Activated CD4-positive, alpha-beta T cell treated with anti-CD3 and anti-CD28 coated beads, Interleukin-2, amount 10 ng/mL, durations not matched to agents 24 days and 14 days (primary cell): ENCODE measurements at places on chromosomes 3 and 15. TPM values are rescaled to one million over a fixed set of nuclear protein-coding genes. Genes with fewer than 3 reads are reported as not detected.

Gene TGM5
- 0.07 TPM in 1 of 2 replicates, not detected in the other for total RNA-seq

Gene GNAT1
- not detected in 2 replicates for total RNA-seq

Gene GPR62
- not detected in 2 replicates for total RNA-seq

Gene SNRPN
- total RNA-seq: 34.3 and 35.4 TPM in 2 replicates

DNA sequence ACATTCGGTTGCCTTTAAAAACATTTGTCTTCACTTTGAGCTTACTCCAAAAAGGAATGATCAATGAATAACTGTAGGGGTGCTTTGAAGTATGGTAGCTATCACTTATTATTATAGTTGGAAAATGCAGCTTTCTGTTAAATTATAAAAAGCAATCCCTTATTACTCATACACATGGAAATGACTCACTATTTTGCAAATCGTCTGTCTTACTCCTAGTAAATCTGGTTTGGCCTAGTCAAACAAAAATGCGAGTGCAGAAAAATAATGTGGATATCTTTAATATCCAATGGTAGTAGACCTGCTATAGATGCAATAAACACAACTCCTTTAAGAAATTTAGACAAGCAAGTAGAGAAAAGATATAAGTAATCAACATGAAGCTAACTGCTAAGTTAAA, 112.5 kb downstream of the ZIC1 start:
- no peak for DNase-seq
- H3K36me3 ChIP-seq: no peaks in the 10 kb centered on the region
- no peak overlapping the region for H3K4me3 ChIP-seq
- no peak overlapping the region for H3K27ac ChIP-seq
- no peaks in the 10 kb centered on the region for H3K27me3 ChIP-seq

- no peak overlapping the region for H3K4me3 ChIP-seq
- peaks cover 6% of the 10 kb centered on the region for H3K4me1 ChIP-seq
- no peak overlapping the region for H3K27ac ChIP-seq
- H3K27me3 ChIP-seq: peaks cover 12% of the 10 kb centered on the region
Measured at GRCh38 chr15:101411085-101411484, 78.4 kb downstream of the PCSK6 start.

DNA sequence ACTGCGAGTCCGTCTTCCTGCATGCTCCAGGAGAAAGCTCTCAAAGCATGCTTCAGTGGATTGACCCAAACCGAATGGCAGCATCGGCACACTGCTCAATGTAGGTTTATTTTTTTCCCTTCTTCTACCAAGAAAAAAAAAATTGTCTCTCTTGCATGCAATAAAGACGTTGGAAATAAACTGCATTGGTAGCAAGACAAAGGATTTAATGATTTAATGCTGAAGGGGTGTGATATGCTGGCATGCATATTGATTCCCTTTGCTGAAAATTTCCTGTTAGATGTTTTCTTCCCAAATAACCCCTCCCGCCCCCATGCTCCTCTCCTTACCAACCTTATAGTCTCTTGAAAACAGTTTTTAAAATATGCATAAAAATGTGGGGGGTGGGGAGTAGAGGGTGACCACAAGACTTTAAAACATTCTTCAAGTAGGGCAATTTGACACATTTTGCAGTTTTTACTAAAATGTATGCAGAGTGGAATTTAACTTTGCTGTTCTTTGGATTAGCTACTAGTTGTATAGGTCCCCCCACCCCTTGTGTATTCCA, 799 bp downstream of the RARB start:
- H3K27me3 ChIP-seq: peaks cover 42% of the 10 kb centered on the region
- peaks cover 3% of the 10 kb centered on the region for H3K4me1 ChIP-seq
- H3K27ac ChIP-seq: no peak overlapping the region
- H3K4me3 ChIP-seq: no peak overlapping the region

DNA sequence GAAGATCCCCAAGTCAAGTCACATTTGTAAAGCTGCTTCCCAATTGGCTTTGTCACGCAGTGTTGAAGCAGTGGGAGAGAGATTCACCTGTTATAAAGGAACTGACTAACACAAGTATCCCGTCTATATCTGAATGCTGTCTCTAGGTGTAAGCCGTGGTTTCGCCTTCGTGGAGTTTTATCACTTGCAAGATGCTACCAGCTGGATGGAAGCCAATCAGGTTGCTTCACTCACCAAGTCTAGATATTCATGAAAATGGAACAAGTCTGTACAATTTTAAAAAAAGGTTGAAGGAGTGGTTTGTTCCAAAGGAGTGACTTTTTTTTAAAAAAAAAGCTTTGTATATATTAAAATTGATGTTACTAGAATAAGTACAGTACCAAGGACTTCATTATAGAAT, 11.7 kb downstream of the RBM5 start:
- no peak overlapping the region for H3K4me3 ChIP-seq
- H3K36me3 ChIP-seq: peaks cover 75% of the 10 kb centered on the region
- no peak overlapping the region for H3K27ac ChIP-seq
- no peaks in the 10 kb centered on the region for H3K27me3 ChIP-seq
- no peak for DNase-seq
- H3K4me1 ChIP-seq: peaks cover 11% of the 10 kb centered on the region

DNA sequence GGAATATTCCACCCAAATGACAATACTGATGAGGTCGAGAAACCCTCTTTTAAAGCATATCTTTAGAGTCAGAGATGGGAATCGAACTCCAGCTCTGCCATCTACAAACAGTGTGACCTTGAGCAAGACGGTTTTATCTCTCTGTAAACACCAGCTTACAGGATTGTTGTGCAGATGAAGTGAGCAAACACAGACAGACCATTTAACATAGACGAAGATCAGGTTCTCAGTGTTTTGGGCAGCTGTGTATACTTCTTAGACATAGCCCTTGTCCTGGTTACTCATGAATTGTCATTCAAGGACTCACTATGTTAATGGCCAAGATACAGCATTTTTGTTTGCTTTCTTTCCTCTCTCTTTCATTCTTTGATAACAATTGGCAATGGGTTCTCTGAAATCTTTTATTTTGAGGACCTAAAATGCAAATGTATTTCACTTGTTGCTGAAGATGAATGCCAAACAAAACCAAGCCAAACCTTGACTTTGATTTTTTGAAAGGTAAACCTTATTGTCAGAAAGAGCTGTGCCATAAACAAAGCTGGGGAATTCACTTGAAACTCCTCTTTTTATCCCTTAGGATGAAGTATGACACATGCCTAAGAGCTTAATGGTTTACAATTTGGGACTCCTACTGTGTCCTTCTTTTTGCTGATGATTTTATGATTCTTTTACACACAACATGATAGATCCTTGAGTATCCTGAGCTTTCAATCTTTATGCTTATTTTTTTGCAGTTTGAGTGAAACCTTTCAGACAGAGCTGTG, 250.0 kb upstream of the PDZRN3 start:
- H3K27me3 ChIP-seq: no peaks in the 10 kb centered on the region
- H3K4me1 ChIP-seq: no peaks in the 10 kb centered on the region
- H3K36me3 ChIP-seq: no peaks in the 10 kb centered on the region
- DNase-seq: no peak
- H3K4me3 ChIP-seq: no peak overlapping the region

DNA sequence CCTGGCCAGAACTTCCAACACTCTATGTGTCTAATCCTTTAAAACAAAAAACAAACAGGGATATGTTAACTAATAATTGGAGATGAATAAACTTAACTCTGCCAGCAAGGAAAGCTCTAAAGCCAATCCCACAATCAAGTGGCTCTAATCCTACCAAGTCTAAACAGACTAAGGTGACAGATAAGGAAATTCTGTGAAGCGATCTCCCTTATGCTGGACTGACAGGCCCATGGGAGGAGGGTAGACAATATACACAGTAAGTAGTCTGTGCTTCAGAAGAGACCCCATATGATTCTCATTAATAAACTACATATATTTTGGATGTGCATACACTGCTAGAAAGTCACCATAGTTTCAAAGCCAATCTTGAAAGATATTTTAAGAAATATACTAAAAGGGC, 10.1 kb downstream of the VPS13C start:
- no peaks in the 10 kb centered on the region for H3K27me3 ChIP-seq
- H3K4me3 ChIP-seq: no peak overlapping the region
- H3K4me1 ChIP-seq: peaks cover 31% of the 10 kb centered on the region
- peaks cover 11% of the 10 kb centered on the region for H3K36me3 ChIP-seq
- H3K27ac ChIP-seq: no peak overlapping the region
- no peak for DNase-seq

DNA sequence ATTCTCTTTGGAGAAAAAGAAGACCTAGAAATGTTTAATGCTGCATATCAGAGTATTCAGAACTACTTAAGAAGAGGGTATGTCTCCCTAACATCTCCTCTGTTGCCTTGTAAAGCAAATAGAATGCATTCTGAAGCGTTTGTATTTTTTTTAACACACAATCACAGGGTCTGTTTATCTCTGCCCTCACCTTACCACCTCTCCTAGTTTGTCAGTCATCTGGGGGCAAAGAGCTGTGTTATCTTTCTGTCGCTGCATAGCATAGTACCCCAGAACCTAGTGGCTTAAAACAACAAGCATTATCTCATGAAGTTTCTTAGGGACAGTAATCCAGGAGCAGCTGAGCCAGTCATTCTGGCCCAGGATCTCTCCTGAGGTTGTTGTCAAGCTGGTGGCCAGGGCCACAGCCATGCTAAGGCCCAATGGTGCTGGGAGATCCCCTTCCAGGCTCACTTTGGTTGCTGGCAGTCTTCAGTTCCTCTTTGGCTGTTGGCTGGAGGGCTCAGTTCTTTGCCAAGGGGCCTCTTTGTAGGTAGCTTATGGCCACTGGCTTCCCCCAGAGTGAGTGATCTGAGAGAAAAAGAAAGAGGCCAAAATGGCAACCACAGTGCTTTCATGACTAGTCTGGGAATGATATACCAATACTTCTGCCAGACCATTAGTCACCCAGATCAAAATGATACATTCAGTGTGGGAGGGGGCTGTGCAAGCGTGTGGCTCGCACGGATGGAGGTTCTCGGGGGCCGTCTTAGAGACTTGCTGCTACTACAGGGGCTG, 17.8 kb downstream of the EDEM1 start:
- peaks cover 82% of the 10 kb centered on the region for H3K36me3 ChIP-seq
- no peak for DNase-seq
- no peak overlapping the region for H3K4me3 ChIP-seq
- H3K4me1 ChIP-seq: peaks cover 16% of the 10 kb centered on the region
- peak overlapping the region; percentile 70 for H3K27ac ChIP-seq
- H3K27me3 ChIP-seq: no peaks in the 10 kb centered on the region

DNA sequence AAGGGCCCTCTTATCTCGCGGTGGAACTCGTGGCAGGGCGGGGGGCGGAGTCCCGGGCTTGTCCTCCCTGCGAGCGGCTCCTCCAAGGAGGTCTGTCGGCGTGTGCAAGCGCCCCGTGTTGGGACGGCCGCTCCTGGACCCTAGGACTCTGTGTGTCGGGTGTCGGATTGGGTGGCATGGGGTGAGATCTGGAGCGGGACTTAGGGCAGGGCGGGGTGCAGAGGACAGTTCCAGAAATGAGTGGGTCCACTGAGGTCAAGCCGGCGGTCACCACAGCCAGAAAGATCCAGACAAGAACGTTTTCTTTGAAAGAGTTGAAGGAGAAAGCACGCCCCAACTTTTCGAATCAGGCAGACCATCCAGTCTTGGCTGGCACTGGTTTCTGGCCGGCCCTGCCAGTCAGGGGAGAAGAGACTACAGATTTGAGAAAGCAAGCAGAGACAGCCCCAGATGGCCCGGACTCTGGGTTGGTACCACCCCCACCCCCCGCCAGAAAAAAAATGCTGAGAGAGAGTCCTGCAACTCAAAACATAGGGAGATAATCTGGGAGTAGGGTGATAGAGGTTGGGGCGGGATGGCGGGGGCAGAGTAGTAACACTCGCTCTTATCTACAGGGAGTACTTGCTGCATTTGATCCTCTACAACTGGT, 784 bp upstream of the CISH start:
- H3K4me1 ChIP-seq: peaks cover 38% of the 10 kb centered on the region
- peak overlapping the region; percentile 96 for H3K27ac ChIP-seq
- no peak for DNase-seq
- H3K36me3 ChIP-seq: peaks cover 69% of the 10 kb centered on the region

GRCh38 chr15:84035399-84035766, 200.2 kb upstream of the GOLGA6L4 start:
- H3K4me1 ChIP-seq: no peaks in the 10 kb centered on the region
- no peak overlapping the region for H3K4me3 ChIP-seq
- H3K36me3 ChIP-seq: no peaks in the 10 kb centered on the region
- DNase-seq: no peak
- peaks cover 2% of the 10 kb centered on the region for H3K27me3 ChIP-seq
